ENCODE measurements at places on chromosomes 5 and 9.

DNA sequence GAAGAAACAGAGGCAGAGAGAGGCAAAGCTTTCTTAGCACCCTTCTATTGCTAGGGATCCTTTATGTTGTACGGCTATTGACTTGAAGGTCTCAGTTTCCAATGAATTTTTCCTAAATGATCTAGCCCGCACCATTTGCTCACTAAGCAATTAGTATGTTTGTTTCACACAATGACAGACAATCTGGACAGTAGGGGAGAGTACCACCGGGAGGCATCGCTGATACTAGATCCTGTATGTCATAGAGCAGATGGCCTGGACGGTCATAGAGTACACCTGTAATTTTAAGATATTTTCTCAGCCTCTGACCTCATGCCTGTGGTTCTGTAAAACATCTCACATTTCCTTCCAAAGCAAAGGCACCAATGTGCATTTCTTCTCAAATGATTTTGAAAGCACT lies 194.3 kb downstream of the TLE4 start:
- no peak for DNase-seq

GRCh38 chr5:57414857-57415256 lies 67.8 kb downstream of the ACTBL2 start:
- DNase-seq = no peak

- no peak for DNase-seq
Measured at GRCh38 chr9:91424403-91425176, 958 bp upstream of the NFIL3 start.

GRCh38 chr9:127458921-127459320 lies 7.6 kb downstream of the LRSAM1 start:
- no peak for DNase-seq

DNA sequence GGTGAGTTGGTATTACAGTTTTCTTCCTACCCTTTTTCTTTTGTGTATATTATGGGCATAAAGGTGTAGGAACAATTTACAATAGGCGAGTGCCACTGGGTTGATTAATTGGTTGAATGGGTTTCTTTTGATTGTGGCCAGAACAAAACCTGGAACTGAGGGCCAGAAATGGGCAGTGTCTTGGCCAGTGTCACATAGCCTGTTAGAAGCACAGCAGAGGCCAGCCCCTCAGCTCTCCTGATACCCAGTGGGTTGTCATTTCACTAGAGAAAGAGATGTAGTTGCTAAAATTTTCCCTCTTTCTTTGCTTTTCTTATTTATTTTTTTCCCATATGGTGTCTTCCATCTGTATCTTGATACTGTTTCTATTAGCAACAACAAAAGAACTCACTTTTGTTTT lies 38.8 kb upstream of the SEMA6A start:
- DNase-seq = no peak

GRCh38 chr9:21549251-21549765 lies 67.2 kb upstream of the IFNE start:
- no peak for DNase-seq

GRCh38 chr5:35785601-35786085 lies 71.0 kb upstream of the IL7R start:
- DNase-seq = no peak

- no peak for DNase-seq
Measured at GRCh38 chr5:88984040-88984439, 101.1 kb upstream of the MEF2C start.

GRCh38 chr5:37071901-37072581 lies 177.1 kb downstream of the CPLANE1 start:
- DNase-seq = no peak

DNA sequence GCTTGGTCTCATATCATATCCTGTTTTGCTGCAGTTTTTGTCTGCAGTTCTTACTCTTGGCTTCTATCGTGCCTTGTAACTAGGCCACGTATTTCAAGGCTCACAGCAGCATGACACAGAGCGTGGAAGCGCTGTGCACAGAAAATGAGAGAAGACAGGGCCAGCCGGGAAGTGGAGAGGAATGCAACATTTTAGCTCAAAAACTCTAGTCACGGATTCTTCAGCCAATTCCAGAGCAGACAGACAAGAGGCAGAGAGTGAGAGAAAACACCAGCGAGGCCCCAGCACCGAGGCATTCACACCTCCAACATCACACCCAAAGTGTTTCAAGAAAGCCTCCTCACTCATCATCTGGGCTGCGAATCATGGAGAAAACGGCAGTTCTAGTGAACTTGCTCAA lies 160.8 kb downstream of the DNAH5 start:
- DNase-seq = no peak

DNA sequence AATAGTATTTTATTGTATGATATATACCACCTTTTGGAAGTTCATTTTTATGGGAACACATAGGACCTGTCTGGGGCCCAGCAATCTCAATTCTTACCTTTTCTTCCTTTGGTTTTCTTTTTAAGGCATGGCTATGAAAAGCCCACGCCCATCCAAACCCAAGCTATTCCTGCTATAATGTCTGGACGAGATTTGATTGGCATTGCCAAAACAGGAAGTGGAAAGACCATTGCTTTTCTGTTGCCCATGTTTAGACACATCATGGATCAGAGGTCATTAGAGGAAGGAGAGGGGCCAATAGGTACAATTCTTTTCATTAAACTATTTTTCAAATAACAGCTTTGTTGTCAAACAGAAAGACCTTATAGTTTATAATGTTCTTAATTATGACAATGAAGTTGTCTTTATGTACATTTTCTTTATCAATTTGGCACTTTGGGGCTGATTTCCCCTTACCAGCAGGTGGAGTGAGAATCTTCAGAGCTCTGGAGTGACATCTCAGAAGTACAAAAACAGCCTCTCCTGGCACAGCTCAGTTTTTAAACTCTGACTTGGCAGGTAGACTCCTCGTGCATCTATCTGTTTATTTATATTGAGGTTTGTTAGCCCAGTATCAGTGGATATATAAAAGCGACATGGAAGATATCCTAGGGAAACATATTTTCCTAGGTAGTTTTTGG lies 25.8 kb downstream of the DDX46 start:
- no peak for DNase-seq

DNA sequence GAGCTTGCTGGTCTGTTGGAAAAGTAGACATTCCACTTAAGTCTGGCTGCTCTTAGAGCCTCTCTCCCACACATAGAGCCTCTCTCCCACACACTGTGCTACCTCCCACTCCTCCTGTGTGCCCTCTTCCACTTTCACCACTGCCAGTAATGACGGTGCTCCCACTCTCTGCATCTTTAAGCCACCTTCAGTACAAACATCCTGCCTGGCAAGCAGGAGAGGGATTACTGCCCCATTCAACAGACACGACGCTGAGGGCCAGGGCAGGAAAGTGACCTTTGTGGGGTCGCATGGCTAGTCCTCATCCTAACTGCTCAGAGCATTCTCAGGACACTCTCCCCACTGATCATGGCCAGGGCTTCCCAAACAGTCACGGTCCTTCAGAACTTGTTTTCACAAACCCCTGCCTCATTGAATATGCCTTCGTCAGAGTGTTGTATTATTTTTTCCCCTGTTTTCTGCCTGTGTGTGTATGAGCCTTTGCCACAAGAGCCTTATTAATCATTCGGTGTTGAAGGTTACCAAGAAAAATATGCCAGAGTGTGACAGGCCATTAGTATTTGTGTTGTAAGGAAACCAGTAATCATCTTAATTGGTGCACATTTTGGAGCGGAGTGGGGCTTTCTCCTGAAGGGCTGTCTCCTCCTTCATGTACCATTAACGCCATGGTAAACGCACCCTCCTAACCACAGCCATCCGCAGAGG lies 87.1 kb upstream of the SAP30L start:
- DNase-seq = no peak

- no peak for DNase-seq
Measured at GRCh38 chr5:141260458-141261237, 15.5 kb downstream of the PCDHB15 start.

- DNase-seq = no peak
Measured at GRCh38 chr5:74667396-74667795, 17.6 kb upstream of the HEXB start.

DNA sequence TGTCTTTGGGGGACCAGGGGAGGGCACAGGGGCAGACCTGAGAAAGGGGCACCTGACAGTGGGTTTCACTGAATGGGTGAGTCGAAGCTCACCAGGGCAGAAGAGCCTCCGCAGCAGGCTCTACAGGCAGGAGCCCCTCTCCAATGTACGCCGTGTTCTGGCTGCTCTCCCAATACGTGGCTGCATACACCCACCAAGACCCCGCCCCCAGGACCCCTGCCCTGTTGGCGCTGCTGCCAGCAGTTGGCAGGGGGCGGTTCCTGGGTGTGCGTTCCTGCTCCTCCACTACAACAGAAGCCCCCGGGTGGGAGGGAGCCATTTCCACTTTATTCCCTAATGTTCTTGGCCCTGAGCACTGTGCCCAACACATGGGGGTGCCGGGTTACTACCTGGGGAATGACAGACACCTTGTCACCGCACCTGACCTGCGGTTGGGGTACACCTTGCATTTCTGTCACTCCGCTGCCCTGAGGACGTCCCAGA lies 30.3 kb downstream of the SARDH start:
- no peak for DNase-seq

DNA sequence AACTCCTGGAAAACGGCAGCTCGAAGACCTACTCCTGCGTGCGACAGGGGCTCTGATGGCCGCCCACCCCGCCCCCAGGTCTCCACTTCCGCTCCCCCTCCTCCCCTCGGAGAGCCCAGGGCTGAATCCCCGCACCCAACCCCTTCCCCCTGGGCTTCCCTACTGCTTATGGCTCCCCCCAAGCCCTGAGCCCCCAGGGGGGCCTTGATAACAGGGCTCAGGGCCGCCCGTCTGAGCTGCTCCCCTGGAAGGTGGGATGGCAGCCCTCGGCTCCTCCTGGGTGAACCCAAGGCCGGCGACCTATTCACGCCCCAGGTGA lies 30.4 kb downstream of the GLT6D1 start:
- DNase-seq = no peak

DNA sequence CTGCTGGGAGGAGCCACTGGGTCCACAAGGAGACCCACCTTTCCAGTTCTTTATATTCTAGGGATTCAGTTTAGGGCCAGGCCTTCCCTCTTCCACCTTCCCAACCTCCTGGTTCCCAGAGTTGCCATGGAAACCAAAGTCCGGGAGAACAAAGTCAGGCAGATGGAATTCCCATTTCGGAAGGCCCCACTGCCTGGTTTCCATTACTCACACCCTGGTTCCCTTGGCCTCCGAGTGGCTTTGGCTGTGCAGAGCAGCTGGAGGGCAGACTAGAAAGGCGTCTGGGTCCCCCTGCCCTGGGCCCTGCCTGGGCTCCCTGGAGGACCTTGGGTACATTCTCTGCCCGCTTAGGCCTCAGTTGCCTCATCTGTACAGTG lies 136.1 kb downstream of the RGS3 start:
- DNase-seq = no peak

GRCh38 chr5:45691656-45692055 lies 4.5 kb downstream of the HCN1 start:
- no peak for DNase-seq

GRCh38 chr9:126397056-126397455 lies 70.4 kb downstream of the MVB12B start:
- DNase-seq = no peak

- no peak for DNase-seq
Measured at GRCh38 chr5:71456362-71456743, 902 bp downstream of the BDP1 start.

GRCh38 chr9:98159301-98159700 lies 33.1 kb downstream of the CORO2A start:
- DNase-seq = no peak

DNA sequence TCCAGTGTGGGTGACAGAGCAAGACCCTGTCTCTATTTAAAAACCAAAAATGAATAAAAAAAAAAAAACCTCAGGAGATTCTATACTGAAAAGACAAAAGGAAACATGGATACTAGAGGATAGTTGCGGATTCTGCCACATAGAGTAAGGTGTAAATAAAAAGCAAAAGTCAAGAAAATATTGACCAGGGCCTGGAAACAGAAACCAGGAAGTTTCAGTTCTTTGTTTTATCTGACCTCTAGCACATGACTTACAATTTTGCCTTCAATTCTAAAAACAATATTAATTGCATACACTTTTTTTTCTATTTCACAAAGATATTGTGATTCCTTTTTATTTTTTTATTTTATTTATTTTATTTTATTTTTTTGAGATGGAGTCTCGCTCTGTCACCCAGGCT lies 96.2 kb upstream of the NMUR2 start:
- DNase-seq = no peak

- DNase-seq = no peak
Measured at GRCh38 chr5:125584140-125584520, 837.7 kb upstream of the ZNF608 start.

DNA sequence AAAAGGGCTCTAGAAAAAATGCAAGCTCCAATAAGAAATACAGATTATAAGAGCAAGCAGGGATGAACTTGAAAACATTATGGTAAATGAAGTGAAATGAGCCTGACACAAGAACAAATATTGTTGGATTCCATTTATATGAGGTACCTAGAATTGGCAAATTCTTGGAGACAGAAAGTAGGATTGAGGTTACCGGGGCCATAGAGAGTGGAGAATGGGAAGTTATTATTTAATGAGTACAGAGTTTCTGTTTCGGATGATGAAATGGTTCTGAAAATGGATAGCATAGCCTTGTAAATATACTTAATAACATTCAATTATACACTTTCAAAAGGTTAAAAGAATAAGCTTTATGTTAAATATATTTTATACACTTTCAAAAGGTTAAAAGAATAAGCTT lies 75.6 kb upstream of the SLC12A2 start:
- DNase-seq = no peak

GRCh38 chr9:126705767-126706697 lies 92.3 kb downstream of the LMX1B start:
- DNase-seq = no peak

DNA sequence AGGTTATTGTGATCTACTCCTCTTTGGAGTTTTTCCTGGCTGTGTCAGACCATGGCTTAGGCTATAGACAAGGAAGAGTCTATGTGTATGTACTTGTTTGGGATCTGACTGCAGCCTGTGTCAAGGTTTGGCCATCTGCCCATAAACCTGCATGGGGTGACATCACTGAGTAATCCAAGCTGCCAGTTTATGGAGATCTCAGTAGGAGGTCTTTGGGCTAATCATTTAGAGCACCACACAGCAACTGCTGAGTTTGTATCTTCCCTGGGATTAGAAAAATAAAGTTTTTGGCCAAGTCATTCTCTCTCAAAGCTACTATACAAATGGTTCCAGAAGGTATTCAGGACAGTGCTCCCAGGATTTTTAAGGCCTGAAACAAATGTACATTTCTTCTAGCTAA lies 65.5 kb upstream of the HSPB3 start:
- DNase-seq = peak; percentile 34

All from NCI-H187 treated with DMSO at 0.1 percent for 48 hours (cell line).